ENCODE measurements at places on chromosomes 1 and 21.

- no peak for DNase-seq
These were observed 36.9 kb upstream of the NEK7 start for GRCh38 chr1:198119906-198120305.

- DNase-seq, result no peak
These were observed 27.7 kb upstream of the ATP5PO start for GRCh38 chr21:33943293-33943692.

DNA sequence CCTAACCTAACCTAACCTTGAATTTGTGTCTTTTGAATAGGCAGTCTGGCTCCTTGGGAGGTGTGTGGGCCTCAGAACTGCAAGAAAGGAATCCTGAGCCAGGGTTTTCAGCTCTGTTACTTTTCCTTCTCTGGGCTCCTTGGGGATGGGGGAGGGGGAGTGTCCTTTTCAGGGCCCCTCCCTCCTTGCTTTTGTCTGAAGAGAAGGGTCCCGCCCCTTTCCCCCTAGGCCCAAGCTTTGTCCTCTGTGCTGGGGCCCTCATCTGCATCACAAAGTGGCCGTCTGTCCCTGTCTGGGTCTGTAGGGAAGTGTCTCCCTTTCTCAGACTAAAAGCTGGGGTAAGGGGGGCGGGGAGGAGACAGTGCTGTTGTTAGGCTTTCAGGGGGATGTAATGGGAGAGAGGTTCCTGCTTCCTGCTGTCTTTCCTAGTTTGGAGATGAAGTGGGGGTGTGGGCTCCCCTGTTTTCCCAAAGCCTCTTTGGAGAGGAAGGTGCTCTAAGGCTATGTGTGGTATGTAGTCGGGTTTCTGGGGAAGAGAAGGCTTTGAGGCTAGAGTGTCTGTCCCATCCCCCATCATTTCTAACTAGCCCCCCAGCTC is 3.1 kb downstream of the AGO1 start:
- no peak for DNase-seq

DNA sequence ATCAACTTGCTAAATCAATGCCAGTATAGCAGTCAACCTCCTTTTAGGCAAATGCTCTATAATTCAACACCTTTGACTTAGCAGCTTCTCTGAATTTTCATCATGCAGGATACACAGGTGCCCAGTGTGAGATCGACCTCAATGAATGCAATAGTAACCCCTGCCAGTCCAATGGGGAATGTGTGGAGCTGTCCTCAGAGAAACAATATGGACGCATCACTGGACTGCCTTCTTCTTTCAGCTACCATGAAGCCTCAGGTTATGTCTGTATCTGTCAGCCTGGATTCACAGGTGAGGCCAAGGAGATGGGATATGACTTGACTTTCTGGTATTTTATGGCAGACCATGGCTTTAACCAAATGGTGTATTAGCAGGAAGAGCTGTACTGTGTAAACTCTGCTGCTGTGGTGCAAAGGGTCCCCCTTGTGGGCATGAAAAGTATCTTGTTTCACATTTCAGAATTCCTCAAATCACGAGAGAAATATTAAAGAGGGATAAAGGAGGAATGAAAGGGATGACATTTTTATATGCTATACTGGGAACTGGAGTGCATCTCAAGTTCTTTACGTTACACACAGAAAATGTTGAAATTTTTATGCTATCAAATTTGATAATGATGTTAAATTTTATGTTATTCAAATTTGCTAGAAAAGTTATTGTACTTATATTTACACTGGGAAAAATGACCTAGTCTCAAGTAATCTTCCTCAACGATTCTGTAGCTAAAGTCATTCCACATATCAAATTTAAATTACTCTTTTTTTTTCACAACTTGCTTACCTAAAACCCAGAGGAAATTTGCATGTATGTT is 88.9 kb downstream of the CRB1 start:
- DNase-seq, result no peak

- DNase-seq, result no peak
These were observed 46.6 kb downstream of the PLD5 start for GRCh38 chr1:242477944-242478343.

- DNase-seq, result no peak
These were observed 15.8 kb downstream of the IVL start for GRCh38 chr1:152924191-152924590.

DNA sequence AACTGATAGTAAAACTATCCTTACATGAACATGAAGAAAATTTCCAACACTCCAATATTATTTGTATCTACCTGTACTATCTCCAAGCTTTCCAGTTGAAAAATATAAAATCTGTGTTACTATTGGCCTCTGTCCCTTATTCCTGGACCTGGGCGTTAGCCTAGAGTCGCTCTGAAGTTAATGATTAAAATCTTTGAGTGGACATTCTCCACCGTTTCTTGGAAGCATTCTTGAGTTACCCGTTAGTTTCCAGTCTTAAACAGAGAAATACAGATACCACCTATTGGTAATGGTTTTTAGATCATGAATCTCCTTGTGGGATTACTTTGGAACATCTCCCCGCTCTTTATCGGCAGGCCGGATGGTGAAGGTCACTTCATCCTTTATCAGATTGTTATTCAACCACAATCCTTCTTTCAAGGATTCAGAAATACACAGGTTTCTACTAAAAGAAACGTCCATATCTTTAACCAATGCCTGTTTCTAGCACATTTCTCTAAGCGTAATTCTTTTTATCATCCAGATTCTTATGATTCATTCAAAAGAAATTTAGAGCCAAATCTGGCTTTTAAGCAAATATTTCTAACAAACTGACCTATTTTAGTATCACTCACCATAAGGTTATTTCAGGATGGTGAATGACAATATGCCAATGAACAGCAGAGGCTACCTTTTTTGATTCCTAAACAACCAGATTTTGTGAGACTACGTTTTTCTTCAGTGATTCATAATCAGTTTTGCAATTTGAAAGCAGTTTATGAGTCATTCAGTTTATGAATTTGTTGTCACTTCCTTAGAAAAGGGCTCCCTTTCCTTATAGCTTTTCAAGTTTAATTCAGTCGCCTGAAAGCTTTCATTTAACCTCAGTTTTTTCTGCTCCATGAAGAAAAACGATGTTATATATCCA is 70.2 kb upstream of the ERRFI1 start:
- no peak for DNase-seq

- no peak for DNase-seq
These were observed 28.5 kb downstream of the RNF115 start for GRCh38 chr1:145795257-145795881.

GRCh38 chr1:20137604-20138003 is 1.5 kb upstream of the PLA2G2F start:
- no peak for DNase-seq

DNA sequence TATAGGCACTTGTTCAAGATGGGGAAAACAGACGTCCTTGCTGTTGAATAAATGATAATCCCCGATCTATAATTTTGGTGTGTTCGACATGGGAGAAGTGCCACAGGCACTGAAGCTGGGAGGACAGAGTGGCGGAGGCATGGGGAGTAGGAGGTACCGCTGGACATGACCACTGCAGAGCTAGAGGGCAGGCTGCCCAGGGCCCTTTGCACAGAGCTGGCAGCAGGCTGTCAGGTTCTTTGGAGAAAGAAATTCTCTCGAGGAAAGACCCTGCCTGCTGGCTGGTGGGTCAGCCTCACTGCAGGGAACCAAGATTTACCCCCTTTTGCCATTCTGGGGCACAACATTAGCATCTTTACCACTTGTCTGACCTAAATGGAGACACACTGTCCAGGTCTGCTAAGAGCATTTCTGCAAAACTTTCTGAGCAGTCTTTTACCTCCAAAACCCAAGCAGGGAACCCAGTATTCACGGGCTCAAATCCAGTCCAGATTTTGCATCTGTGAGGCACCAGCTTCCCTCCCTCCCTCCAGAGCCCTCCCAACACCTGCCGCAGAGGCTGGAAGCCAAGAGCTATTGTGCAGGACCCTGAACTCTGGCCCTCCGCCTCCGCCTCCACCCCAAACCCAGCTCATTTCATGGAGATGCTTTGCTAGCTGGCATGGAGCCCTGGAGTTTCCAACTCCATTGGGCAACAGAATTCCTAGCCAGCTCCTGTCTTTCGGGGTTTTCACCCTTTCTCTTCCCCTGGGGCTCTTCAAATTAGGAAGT is 142.3 kb downstream of the PLXNA2 start:
- DNase-seq, result no peak

GRCh38 chr1:64574301-64574700 is 104.4 kb downstream of the CACHD1 start:
- no peak for DNase-seq

DNA sequence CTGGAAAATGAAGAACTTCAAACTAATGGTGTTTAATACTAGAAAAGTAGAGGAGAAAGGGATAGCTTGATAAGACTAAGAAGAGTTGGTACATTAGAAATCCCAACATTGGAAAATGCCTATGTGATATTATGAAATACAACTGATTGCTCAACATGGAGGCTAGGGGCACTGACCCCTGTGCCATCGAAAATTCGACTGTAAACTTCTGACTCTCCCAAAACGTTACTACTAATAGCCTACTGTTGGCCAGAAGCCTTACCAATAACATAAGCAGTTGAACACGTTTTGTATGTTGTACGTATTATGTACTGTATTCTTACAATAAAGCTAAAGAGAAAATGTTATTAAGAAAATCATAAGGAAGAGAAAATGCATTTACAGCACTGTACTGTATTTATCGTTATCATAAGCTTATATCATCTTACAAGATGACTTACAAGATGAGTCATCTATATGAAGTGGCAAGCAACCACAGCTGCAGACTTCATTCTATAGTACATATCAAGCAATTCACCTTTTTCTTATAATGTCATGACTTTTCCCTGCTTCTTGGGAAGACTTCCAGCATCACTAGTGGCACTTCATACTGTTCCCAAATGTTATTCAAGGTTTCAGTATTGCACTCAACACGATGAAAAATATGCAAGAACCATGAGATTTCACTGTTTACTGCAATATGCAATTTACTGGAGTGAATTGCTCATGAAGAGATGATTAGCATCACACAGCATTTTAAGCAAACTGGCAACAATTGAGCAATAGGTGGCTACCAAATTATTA is 12.9 kb upstream of the CTSK start:
- DNase-seq, result no peak

DNA sequence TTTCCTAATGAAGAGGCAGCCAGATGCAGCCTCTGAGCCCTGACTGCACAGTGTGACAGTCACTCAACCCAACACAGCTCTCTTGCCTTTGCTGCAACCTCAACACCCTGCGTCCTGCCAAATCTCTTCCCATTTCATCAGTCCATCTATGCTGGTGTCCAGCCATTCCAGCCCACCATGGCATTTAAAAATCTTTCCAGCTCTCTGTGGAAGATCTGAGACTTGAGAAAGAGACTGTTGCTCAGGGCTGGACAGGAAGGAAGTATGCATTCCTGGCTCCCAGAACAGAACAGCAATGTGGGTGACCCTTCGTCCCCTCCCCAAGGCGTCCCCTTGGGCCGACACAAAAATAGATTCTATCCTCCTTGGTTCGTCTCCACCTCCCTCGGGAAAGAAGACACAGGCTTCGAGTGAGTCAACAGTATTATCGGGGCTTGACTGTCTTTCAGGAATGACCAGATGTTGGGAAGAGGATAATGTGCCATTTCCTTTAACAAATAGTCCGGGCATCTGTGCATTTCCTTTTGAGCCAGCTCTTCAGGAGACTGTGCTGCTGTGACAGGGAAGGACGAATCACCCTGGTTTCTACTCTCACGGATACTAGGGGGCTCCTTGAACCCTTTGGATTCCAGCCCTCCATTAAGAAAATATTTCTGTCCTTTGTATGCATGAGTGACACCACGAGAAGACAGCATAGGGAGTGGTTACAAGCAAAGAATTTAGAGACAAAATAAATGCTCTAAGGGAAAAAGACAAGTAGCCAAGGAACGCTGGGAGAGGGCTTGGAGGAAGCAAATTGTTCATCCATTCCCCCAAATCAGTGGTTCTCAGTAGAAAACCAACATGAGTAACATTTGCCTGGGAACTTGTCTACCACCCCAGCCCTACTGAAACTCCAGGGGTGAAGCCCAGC is 111.4 kb upstream of the CDC42BPA start:
- DNase-seq, result no peak

- no peak for DNase-seq
These were observed 13.1 kb downstream of the ECE1 start for GRCh38 chr1:21277180-21277579.

GRCh38 chr1:207935166-207935583 is 24.2 kb upstream of the CD34 start:
- no peak for DNase-seq

GRCh38 chr1:27137544-27138075 is 17.3 kb downstream of the SLC9A1 start:
- DNase-seq, result peak; percentile 9

- DNase-seq, result no peak
These were observed 13.0 kb downstream of the STRIP1 start for GRCh38 chr1:110047463-110047862.

- no peak for DNase-seq
These were observed 178.6 kb downstream of the RRAGC start for GRCh38 chr1:38680801-38681510.

- no peak for DNase-seq
These were observed 6.6 kb downstream of the IPO13 start for GRCh38 chr1:43953361-43953760.
